LHCN-M2 (cell line): ENCODE measurements at places on chromosomes 2 and 18. TPM values are rescaled to one million over a fixed set of nuclear protein-coding genes. Genes with fewer than 3 reads are reported as not detected.

Gene IL1F10
- total RNA-seq: not detected in 2 replicates

Gene CYP27A1
- 6.1 TPM in 2 replicates for total RNA-seq

Gene RBM44
- 0.06 and 0.34 TPM in 2 replicates for total RNA-seq

Gene CRYGD
- total RNA-seq: not detected in 2 replicates

Gene KCNIP3
- 0.19 and 0.29 TPM in 2 replicates for total RNA-seq

Gene ABI2
- 40.9 and 43.5 TPM in 2 replicates for total RNA-seq

Gene RGPD4
- total RNA-seq: not detected in 2 replicates

Gene LYPD6
- 14.0 and 16.6 TPM in 2 replicates for total RNA-seq

Gene ACTG2
- 2.3 and 2.9 TPM in 2 replicates for total RNA-seq

Gene EPB41L3
- under 0.01 TPM in 1 of 2 replicates, not detected in the other for total RNA-seq

Gene NDUFAF7
- 11.8 and 13.6 TPM in 2 replicates for total RNA-seq

Gene AFF3
- under 0.01 TPM in 1 of 2 replicates, not detected in the other for total RNA-seq

Gene LRRTM1
- total RNA-seq: not detected in 2 replicates

Gene XIRP2
- under 0.01 and 0.06 TPM in 2 replicates for total RNA-seq

Gene GLB1L
- total RNA-seq: 7.4 and 12.3 TPM in 2 replicates

Gene CNTNAP5
- total RNA-seq: not detected in 2 replicates

Gene HRH4
- total RNA-seq: 0.13 TPM in 1 of 2 replicates, not detected in the other

Gene TWIST2
- total RNA-seq: 26.2 and 28.5 TPM in 2 replicates

Gene TMEM37
- not detected in 2 replicates for total RNA-seq

Gene MAP3K19
- not detected in 2 replicates for total RNA-seq

Gene COBLL1
- 2.0 and 4.0 TPM in 2 replicates for total RNA-seq

Gene OR6B2
- total RNA-seq: not detected in 2 replicates

Gene LINC00305
- total RNA-seq: not detected in 2 replicates

Gene OTOS
- total RNA-seq: not detected in 2 replicates

Gene KCNS3
- 1.1 and 3.4 TPM in 2 replicates for total RNA-seq

Gene PPP1R1C
- total RNA-seq: 1.5 and 2.0 TPM in 2 replicates

Gene UBXN2A
- total RNA-seq: 16.7 and 19.3 TPM in 2 replicates

Gene OSR1
- total RNA-seq: 8.6 and 13.1 TPM in 2 replicates

Gene SERPINB10
- not detected in 2 replicates for total RNA-seq

Gene PRKAG3
- total RNA-seq: 0.46 TPM in 1 of 2 replicates, not detected in the other

Gene DNAJC5G
- not detected in 2 replicates for total RNA-seq

Gene SDC1
- total RNA-seq: 73.1 and 83.5 TPM in 2 replicates

Gene RPRM
- total RNA-seq: not detected in 2 replicates

Gene C2orf78
- 0.06 TPM in 1 of 2 replicates, not detected in the other for total RNA-seq

Gene LOXHD1
- total RNA-seq: not detected in 2 replicates

Gene ABHD1
- total RNA-seq: 0.17 TPM in 1 of 2 replicates, not detected in the other

Gene MBP
- under 0.01 and 1.0 TPM in 2 replicates for total RNA-seq

Gene SPP2
- not detected in 2 replicates for total RNA-seq

Gene DRC1
- not detected in 2 replicates for total RNA-seq

Gene ADD2
- not detected in 2 replicates for total RNA-seq

Gene MDH1B
- total RNA-seq: 0.86 and 2.5 TPM in 2 replicates

Gene LONRF2
- not detected in 2 replicates for total RNA-seq

Gene RAPH1
- total RNA-seq: 43.1 and 66.0 TPM in 2 replicates

Gene CIDEA
- total RNA-seq: not detected in 2 replicates

Gene GLI2
- 0.23 and 0.64 TPM in 2 replicates for total RNA-seq

Gene CSRNP3
- 1.2 and 1.4 TPM in 2 replicates for total RNA-seq

Gene CCL20
- total RNA-seq: 1.3 and 2.3 TPM in 2 replicates

Gene SRBD1
- 19.0 and 22.7 TPM in 2 replicates for total RNA-seq

Gene SH3YL1
- total RNA-seq: 24.0 and 30.5 TPM in 2 replicates

Gene HOXD4
- not detected in 2 replicates for total RNA-seq

Gene NT5DC4
- not detected in 2 replicates for total RNA-seq

Gene SOWAHC
- 6.4 and 7.3 TPM in 2 replicates for total RNA-seq

Gene EFR3B
- total RNA-seq: 0.34 and 0.51 TPM in 2 replicates

Gene TRABD2A
- 9.7 and 14.8 TPM in 2 replicates for total RNA-seq
